ENCODE measurements at places on chromosomes 7 and 10.

DNA sequence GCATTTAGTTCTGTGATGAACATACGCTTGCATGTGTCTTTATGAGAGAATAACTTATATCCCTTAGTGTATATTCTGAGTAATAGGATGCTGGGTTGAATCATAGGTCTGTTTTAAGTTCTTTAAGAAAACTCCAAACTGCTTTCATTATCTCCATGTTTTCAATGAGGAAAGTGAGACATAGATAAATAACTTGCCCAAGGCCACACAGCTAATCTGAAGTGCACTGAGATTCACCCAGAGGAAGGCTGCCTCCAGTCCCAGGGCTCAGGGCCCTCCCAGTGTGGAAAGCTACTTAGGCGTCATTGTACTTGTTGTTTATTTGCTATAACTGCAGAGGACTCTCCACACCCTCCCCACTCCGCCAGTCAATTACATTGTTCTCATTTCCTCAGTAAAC is 126.7 kb downstream of the INHBA start:
- no peak for DNase-seq

DNA sequence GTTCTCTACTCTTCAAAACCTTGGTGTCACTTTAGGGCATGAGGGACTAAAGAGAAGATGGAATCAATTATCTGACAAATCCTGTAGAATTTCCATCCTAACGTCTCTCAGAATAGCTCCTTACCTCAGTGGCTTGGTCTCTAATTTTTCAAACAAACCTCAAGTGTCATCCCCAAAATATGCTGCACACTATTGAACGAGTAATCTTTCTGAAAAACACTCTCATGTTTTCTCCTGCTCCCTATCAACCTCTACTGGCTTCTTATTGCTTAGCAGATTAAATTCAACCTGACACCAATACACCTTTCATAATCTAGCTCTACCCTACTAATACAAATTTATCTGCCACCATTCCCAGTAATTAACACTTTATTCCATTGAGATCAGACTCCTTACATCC is 8.5 kb downstream of the CNOT4 start:
- DNase-seq, result no peak

DNA sequence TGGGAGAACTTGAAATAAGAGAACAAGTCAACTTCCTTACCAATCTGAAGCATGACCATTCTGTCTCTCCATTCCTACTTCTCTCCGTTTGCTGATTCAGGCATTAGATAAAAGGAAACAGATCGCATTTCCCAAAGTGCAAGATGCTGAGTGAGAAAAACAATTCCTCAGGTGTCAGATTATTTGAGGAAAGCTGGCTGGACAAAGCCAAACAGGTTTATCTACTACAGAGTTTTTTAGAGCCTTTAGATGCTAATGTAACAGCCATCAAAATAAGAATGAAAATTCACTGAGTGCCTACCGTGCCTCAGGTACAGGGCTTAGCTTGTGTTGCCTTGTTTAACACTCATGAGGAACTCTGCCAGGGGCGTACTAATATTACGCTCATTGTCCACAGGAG is 135.9 kb upstream of the MBL2 start:
- no peak for DNase-seq

- DNase-seq, result no peak
Observed at GRCh38 chr7:14055813-14056212, 66.3 kb upstream of the ETV1 start.

DNA sequence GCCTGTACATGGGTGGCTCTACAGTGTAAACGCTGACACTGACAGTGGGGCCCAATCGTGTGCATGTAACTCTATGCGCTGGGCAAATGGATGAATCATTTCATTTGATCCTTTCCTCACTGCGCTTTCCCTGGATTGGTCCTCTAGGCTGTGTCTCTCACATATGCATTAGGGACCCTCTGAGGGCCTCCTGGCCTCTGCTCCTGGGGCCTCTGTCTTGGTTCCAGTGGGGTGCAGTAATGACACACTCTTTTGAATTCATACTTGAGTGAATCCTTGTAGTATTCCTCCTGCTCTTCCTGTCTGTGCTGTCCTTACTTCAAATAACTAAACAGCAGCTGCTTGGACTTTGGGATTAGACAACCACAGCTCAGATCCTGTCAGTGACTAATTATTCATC is 176.5 kb upstream of the ADO start:
- no peak for DNase-seq

- DNase-seq, result no peak
Observed at GRCh38 chr10:66654861-66655260, 271.0 kb upstream of the LRRTM3 start.

GRCh38 chr7:151665368-151665767 is 145.7 kb upstream of the RHEB start:
- no peak for DNase-seq

GRCh38 chr10:76456197-76456596 is 1024.8 kb downstream of the LRMDA start:
- no peak for DNase-seq

DNA sequence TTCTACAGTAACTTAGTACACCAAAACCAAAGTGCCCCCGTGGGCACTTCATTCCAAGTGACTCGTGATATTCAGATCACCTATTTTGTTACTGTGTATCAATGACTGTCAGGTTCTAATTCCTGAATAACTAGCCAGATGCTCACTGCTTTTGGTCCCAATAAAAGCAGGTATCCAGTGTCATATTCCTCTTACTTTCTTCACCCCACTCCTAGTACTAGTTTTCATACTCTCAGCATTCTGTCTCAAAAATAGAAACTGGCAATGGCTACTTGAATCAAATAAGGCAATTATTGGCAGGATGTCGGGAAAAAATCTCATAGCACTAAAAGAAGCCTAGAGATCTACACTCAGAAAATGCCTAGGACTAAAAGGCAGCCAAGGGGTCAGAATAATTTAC is 84.6 kb downstream of the ZNF467 start:
- DNase-seq, result no peak

GRCh38 chr7:39130857-39131526 is 153.3 kb downstream of the POU6F2 start:
- DNase-seq, result no peak

DNA sequence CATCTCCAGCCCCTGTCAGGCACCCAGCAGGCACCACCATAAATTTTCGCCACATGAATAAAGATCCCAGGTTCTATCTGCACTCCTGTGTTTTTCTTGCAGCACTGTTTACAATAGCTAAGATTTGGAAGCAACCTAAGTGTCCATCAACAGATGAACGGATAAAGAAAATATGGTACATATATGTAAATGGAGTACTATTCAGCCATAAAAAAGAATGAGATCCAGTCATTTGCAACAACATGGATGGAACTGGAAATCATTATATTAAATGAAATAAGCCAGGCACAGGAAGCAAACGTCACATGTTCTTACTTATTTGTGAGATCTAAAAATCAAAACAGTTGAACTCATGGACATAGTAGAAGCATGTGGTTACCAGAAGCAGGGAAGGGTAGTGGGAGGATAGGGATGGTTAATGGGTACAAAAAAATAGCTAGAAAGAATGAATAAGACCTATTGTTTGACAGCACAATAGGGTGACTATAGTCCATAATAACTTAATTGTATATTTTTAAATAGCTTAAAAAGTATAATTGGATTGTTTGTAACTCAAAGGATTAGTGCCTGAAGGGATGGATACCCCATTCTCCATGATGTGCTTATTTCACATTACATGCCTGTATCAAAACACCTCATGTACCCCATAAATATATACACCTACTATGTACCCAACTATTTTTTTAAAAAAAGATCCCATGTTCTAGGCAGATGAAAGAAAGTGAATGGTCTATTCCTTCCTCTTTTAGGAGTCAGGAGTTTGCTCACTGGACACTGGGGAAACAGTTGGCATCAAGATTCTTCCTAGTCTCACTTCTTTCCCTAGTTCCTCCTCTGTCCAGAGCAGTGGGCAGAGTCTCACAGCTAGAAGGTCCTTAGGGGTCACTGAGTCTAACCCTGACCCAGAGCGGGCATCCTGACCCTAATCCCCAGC is 1.0 kb upstream of the NPFFR1 start:
- DNase-seq, result no peak

DNA sequence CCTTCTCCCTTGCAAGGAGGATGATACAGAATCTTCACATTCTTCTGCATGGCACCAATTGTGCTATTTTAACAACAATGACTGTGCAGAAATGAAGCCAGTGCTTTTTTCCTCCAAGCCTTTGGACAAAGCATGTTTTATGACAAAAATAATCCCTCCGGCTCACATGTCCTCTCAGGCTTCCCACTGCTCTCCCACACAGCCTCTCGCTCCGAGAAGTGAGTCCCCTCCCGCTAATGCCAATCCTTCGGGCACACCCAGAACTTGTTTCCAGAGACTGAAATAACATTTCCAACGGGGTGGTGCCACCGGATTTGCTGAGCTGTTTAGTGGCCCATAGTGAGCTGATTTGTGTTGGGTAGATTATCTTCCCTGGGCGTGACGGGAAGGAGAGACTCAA is 35.8 kb downstream of the RBM17 start:
- no peak for DNase-seq

DNA sequence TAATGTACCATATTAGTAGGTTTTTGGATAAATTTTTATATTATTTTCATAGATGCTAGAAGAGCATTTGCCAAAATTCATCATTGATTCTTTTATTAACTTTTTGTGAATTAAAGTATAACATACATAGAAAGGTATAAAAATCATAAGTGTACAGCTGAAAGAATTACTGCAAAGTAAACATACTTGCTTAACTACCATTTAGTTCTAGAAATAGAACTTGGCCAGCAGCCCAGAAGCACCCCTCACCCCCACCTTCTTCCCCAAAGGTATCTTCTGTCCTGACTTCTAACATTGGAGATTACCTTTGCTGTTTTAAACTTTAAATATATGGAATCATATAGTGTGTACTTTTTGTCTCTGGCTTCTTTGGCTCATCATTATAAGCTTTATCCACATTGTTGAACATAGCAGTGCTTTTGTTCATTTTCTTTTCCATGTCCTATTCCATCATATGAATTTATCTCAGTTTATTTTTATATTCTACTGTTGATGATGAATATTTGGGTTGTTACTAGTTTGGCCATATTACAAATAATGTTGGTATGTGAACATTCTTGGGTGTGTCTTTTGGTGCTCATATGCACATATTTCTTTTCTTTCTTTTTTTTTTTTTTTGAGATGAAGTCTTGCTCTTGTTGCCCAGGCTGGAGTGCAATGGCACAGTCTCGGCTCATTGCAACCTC is 142.8 kb downstream of the ADK start:
- no peak for DNase-seq

DNA sequence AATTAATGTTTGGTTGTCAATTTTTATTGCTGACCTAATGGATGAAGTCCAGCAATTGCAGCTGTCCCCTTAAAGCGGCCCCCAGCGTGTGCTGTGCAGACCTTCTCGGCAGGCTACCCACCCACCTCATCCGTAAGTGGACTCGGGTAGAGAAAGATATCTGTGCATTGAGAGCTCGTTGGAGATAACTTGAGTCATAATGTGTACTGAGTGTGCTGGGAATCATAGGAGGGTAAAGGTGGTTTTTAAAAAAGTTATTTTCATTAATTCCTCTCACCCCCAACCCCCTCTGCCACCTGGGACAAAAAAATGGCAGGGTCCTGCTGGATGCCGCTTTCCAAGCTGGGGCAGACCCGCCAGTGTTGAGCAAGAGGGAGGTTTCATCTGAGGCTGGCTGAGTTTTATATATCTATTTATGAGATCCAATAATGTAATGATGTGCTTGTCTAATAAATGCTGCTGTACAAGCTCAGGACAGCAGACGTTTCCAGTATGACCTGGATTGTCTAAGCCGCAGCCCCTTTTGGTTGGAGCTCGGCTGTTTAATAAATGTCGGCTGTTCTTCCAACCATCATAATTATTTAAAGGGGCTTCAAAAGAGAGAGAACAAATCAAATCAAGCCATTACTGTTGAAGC is 119.1 kb downstream of the NKX6-2 start:
- no peak for DNase-seq

- peak; percentile 10 for DNase-seq
Observed at GRCh38 chr7:33671531-33672262, 233.6 kb upstream of the BMPER start.

GRCh38 chr7:48099781-48100180 is 10.7 kb downstream of the UPP1 start:
- no peak for DNase-seq

GRCh38 chr10:71290331-71290730 is 28.7 kb upstream of the SLC29A3 start:
- no peak for DNase-seq

DNA sequence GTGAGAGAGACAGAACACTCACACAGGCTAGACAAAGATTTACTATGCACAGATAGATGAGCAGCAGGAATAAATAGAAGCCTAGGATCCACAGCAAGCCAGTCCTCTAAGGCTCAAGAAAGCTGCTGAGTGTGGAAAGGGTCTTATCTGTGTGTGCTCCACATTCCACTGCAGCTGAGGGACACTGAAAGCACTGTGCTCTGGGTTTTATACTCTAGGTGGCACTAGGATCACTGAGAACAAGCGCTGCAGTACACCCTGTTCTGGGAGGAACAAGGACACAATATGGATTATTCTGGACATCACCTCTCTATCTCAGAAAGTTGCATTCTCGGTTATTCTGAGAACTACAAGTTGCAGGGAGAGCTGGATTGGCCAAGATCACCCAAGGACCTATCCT is 4.9 kb upstream of the KLHL7 start:
- no peak for DNase-seq

Data from GM12864 (cell line).